ENCODE measurements at places on chromosomes 2 and 18.

GRCh38 chr18:78765142-78765541, 214.5 kb upstream of the SALL3 start:
- no peak for DNase-seq

DNA sequence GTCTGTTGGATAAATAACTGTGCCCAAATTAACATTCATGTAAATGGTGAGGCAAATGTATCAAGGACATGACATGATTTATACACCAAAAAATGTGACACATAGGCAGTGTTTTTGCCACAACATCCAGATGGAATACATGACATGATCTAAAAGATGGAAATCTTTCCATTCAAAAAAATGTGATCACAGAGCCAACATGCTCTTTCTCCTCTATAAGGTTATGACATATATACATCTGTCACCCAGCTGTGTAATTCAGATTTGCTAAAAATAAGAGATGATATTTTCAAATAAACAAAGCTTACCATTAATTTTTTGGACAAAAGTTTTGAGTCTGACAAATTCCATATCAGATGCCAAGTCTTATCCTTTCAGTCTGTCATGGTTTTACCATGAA, 95.5 kb upstream of the COL3A1 start:
- no peak for DNase-seq

GRCh38 chr2:38620282-38620977, 17.7 kb upstream of the HNRNPLL start:
- DNase-seq, result no peak

DNA sequence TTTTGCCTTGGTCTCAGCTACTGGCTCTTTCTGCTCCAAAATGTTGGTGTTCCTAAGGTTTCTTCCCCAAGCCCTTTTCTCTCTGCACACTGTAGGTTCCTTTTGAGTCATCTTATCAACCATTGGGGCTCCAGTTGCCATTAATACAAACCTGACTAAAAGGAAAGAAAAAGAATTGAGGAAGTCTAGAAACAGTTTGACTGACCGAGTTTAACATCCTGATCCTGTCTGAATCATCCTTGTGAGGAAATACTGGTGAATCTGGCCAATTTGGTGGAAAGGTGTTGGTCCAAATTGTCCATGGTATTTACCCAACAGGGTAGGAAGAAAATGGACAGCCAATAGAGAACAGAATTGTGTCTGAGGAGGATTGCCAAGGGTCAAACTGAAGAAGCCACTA, 38.3 kb downstream of the CRYGD start:
- DNase-seq, result no peak

DNA sequence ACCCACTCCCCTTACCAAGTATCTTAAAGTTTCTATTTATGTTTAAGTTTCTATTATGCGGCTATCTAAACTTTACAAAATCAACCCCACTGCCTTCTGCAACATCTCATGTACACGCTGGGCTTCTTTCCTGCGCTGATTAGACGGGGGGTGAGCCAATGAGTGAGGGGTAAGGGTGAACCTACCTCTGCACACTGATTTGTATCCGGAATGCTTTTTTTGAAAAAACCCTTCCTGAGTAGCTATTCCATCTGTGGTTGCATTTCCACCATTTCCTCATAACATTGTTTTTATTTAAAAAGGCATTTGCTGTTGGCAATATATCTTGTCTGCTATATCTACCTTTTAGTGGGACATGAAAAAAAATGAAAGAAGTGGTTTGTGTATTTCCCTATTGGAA, 6.3 kb downstream of the ALPG start:
- DNase-seq, result no peak

DNA sequence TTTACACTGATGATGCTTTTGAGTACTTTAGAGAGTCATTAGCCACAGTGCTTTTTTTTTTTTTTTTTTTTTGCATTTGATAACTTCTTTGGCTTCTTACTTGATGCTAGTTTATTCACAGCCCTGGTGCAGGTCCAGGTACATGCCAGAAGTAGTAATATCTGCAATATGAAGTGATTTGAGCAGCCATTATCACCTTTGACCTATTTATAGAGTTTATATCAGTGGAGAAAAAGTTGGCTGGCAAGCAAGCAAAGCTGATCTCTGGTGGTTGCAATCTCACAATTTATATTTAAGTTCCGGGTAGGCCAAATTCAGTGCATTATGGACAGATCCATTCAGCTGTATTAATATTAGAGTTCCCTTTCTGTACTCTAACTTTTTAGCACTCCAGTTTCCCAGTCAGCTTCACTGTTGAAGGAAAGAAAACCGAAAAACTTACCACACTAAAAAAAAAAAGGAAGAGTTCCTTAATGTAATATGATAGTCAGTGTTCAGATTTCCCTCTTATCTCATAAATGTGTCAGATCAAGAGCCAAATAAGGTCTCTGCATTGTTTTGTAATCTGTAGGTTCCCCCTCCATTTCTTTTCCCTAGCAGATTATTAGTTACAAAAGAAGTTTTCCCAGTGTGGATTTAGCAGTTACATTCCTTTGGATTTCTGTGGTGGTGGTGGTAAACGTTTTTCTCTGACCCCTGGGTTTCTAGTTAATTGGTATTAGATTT, 78.6 kb downstream of the HAUS1 start:
- DNase-seq, result no peak

GRCh38 chr2:216281876-216282275, 90.4 kb downstream of the MARCHF4 start:
- DNase-seq, result no peak
